Ovary (tissue), 10 donors: ENCODE measurements at places on chromosomes 2 and 18. TPM values are rescaled to one million over a fixed set of nuclear protein-coding genes. Genes with fewer than 3 reads are reported as not detected.

The FBXO15 gene
- 13.6 TPM for total RNA-seq

The DPP4 gene
- 3.5 TPM for total RNA-seq

The UGT1A4 gene
- total RNA-seq = 0.11 TPM

The CYRIA gene
- 9.7 TPM for total RNA-seq

The PIEZO2 gene
- total RNA-seq = 8.5 TPM

The CAVIN2 gene
- 34.0 TPM for total RNA-seq

The AMER3 gene
- not detected for total RNA-seq

The PCARE gene
- total RNA-seq = 0.11 TPM

The CRIM1 gene
- total RNA-seq = 134 TPM

The HAAO gene
- 28.9 TPM for total RNA-seq

The EPHA4 gene
- total RNA-seq = 12.3 TPM

The PLEK gene
- 1.9 TPM for total RNA-seq

The UGT1A9 gene
- 0.36 TPM for total RNA-seq

The CPSF3 gene
- 23.1 TPM for total RNA-seq

The COQ10B gene
- total RNA-seq = 19.9 TPM
